ENCODE measurements at places on chromosomes 11 and 22. TPM values are rescaled to one million over a fixed set of nuclear protein-coding genes. Genes with fewer than 3 reads are reported as not detected.

DNA sequence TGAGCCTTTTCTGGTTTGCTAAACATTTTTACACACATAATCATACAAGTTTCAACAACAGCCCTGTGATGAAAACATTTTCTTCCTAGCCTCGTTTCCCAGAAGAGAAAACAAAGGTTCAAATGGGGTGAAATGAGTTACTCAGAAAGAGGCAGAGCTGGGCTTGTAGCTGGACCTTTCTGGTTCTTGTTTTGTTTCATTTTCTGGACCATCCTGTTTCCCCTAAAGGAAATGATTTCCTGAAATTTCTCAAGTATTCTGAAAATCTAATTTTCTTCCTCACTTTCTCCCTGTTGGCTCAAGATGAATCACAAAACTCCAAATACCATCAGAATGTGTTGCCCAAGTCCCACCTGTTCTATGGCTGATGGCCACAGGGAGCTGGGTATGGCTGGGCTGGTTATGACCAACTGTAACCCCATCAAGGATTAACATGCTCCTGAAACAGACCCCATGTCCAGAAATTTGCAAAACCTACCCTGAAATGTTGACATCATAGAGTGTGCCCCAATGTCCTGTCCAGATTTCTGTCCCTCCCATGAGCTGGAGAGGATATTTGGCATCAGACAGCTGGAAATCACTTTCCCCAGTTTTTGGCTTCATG lies 6.7 kb upstream of the APOL4 start:
- DNase-seq: no peak

- no peak for DNase-seq
Observed at GRCh38 chr11:124113890-124114289, 1.4 kb upstream of the VWA5A start.

The NELL1 gene
- total RNA-seq: not detected

DNA sequence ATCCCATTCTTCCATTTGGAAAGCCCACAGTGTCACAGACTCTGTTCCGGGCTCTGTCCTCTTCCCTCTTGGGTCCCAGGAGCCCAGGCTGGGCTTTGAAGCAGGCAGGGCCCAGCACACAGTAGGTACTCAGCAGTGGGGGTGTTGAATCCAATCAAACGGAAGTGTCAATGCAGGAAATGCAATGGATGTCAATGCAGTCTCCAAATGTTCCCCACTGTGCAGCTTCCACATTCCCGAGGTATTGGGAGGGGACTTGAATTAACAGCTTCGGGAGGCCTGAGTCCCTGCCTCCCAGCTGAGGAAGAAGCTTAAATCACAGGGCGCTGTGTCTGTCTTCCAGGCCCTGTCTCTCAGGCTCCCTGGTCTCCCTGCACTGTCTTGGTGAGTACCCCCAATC lies 21.8 kb upstream of the SMIM35 start:
- DNase-seq: no peak

Data from activated naive CD4-positive, alpha-beta T cell treated with anti-CD3 and anti-CD28 coated beads for 36 hours (primary cell).